ENCODE measurements at places on chromosomes 6 and 20.

- DNase-seq: no peak
Observed at GRCh38 chr20:48574383-48574782, 253.4 kb downstream of the PREX1 start.

DNA sequence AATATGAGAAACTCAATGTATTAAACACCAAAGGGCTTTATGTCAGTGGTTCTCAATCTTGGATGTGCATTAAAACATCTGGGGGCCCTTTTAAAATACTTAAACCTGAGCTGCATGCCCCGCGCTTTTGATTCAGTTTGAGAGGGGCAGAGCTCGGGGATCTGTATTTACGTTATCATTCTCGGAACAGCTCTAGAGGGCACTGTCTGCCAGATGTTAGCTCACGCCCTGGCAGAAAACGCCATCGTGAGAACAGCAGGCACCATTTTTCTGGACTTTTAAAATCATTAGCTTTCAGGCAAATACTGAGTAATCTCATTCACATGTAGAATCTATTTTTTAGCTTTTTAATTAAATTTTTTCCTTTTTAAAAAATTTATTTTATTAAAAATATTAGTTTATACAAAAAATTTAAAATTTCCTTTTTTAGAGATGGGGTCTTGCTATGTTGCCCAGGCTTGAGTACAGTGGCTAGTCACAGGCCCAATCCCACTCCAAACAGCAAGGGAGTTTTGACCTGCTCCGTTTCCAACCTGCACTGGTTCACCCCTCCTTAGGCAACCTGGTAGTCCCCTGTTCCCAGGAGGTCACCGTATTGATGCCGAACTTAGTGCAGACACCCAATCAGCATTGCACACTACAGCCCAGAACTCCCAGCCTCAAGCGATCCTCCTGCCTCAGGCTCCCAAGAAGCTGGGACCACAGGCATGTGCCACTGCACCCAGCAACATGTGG lies 30.0 kb upstream of the ZNF133 start:
- DNase-seq: no peak

- DNase-seq: no peak
Observed at GRCh38 chr6:143562143-143562542, 50.6 kb upstream of the FUCA2 start.

- DNase-seq: no peak
Observed at GRCh38 chr20:20343932-20344331, 24.0 kb upstream of the INSM1 start.

DNA sequence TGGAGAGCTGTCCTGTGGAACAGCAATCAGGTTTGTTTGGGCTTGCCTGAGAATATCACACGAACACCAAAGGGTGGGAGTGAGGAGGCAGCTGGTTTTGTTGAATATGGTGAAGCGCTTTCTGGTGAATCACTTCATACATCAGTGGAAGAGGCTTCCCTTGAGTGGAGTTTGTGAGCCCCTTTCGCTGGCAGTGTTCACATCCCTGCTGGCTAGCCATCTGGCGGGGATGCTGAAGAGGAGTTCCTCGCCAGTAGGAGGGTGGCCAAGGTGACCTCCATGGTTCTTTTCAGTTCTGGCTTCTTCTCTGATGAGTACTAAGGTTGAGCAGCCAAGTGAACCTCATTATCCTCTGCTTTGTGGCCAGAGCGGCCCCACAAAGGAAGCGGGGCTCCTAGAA lies 37.7 kb upstream of the RNF8 start:
- DNase-seq: no peak

DNA sequence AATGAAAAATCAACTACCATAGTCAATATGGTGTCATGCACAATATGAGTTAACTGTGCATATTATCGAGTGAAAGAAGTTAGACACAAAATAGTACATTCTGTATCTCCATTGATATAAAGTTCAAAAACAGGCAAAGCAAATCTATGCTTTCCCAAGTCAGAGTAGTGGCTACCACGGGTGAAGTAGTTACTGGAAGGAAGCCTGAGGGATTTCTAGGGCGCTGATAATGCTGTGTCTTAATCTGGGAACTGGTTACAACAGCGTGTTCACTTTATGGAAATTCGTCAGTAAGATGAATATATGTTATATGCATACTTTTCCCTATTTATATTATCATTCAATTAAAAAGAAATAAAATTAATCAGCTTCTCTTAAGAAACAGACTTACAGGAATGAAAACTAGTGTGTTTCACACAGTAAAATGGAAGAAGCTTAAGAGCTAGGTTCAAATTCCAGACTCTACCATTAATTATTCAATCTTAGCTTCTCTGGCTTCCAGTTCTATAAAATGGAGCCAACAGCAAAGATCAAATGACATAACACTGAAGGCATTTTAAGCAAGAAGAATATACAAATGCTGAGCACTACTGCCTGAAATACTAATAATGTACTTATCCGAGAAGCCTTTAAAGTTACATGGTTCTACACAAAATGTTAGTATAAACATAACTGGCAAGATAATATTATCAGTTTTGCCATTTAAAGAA lies 19.2 kb downstream of the BACH2 start:
- no peak for DNase-seq
